ENCODE measurements at places on chromosomes 5 and 9.

GRCh38 chr5:143564417-143564816 lies 160.9 kb upstream of the NR3C1 start:
- DNase-seq: no peak

DNA sequence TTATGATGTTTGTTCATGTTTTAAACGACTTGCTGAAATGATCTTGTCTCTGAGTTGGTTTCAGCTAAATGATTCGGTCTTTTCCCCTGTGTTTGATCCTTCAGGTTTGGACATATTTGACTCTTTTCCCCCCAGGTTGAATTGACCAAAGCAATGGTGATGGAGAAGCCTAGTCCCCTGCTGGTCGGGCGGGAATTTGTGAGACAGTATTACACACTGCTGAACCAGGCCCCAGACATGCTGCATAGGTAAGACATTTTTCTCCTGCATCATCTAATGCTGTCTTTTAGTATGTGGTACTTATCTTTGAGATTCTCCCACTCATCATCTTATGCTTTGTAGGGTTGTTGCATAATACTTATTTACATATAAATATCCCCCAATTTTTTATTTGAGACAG lies 14.7 kb downstream of the G3BP1 start:
- no peak for DNase-seq

- DNase-seq: no peak
Measured at GRCh38 chr9:107438211-107439031, 51.1 kb downstream of the KLF4 start.

DNA sequence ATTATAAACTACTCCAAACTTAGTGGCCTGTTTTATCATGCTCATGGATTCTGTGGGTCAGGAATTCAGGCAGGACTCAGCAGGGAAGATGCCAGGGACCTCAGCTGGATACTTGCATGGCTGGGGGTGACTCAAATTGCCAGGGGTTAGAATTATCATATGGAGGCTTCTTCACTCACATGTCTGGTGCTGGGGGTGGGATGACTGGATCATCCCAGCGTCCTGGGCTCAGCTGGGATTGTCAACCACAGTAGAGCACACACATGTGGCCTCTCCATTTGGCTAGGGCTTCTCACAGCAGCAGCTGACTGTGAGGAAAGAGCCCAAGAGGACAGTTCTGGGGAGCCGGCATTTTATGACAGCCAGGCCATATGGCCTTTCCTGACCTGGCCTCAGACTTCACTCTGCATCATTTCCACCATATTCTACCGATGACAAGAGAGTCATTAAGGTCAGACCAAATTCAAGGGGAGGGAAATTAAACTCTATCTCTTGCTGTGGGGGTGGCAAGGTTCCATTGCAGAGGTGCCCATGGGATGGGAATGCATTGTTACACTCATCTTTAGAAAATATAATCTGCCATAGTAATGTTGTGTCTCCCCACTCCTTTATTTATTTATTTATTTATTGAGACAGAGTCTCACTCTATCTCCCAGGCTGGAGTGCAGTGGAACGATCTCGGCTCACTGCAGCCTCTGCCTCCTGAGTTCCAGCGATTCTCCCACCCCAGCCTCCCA lies 5.2 kb upstream of the GRK6 start:
- DNase-seq: no peak

DNA sequence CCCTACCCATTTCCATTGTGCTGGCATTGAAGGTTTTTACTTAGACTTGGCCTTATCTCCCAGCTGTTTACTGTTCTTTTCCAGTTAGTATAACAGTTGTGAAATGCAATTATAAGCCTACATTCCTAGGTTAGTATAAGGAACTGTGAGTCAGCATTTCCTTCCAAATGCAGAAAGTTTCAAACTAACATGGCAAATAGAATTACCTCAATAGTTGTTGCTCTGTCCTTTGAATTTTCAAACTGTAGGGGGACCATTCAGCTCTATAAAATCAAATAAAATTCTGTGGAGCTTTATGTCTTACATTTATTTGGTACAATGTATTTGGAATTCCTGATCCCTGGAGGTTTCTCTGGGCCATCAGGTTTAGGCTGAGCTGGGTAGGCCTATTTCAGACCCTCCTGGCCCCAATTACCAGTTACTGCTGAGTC lies 47.2 kb downstream of the ARHGEF28 start:
- peak; percentile 68 for DNase-seq

DNA sequence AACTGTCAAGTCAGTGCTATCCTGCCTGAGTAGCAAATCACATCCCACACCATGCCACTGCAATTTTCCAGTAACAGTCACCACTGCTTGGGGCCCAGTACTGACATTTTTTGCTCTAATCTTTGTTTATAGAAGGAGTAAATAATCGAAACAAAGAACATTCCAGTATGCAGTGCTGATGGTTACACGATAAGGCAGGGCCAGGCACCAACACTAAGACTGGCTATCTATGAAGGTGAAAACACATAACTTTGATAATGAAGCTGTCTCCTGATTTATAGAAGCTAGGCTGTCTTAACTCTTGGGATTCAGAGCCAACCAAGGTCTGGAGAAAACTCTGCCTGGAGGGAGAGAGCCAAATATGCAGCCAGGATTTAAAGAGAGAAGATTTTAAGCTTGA lies 365.3 kb downstream of the BNC2 start:
- peak; percentile 47 for DNase-seq

- DNase-seq: no peak
Measured at GRCh38 chr5:132887283-132887682, 13.8 kb downstream of the LEAP2 start.

GRCh38 chr9:91949392-91949945 lies 559 bp downstream of the ROR2 start:
- peak; percentile 26 for DNase-seq

DNA sequence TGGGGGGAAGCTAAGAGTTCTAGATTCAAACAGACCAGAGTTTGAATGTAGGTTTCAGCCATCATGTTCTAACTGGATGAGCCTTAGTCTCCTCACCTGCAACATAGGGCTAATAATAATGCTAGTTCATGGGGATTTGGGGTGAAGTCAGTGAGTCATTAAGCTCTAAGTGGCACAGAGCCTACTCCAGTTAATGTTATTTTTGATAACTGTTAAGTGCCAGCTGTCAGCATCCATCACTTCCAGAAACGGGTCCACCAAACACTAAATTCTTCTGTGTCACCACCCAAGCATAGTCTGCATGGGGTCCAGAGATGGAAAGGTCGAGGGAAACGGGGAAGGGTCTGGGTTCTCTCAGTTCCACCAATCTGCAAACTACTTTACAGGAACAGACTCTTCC lies 1.8 kb upstream of the TSC1 start:
- no peak for DNase-seq

GRCh38 chr5:118293378-118293777 lies 695.0 kb downstream of the DTWD2 start:
- DNase-seq: no peak

GRCh38 chr5:59557572-59557971 lies 336.0 kb downstream of the PDE4D start:
- no peak for DNase-seq

DNA sequence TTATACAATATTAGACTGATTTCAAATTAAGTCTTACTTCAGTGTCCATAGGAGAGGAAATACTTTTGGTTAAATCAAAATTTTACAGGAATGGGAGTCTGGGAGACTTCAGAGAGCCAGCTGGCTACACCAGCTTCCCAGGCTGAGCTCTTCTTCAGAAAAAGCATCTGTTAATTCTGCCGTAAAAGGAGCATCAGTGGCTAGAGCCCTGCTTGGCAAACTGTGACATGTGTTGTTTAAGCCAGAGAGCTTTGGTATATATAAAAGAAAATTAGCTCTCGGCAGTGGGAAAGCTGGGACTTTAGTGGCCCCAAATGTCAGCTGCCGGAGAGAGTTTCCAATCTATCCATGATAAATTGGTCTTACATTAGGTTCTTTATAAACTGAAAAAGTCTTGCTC lies 378.8 kb upstream of the TUSC1 start:
- no peak for DNase-seq

- DNase-seq: no peak
Measured at GRCh38 chr9:133023117-133023890, 7.5 kb upstream of the GTF3C5 start.

DNA sequence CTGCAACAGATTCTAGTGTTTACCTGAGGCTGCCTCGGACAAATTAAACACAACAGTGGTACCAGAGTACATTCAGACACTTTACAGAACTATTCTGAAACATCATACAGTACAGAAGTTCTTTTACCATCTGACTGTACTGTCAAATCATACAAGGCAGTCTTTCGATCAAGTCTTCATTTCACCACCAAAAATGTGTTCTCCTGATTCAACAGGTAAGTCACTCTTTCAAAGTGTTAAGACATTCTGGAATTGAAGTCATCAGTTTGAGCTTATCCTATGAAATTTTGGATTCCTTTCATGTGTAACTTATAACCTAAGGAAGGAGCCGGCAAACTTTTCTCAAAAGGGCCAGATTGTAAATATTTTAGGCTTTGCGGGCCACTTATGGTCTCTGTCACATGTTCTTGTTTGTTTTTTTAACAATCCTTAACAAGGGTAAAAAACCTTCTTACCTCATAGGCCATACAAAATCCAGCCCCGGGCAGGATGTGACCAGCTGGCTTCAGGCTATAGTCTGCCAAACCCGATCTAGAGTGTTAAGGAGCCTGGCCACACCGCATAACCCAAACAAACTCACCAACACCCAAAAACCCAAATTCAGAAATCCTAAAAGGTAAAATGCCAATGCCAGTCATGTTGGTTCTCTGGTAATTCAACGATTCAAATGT lies 151.6 kb downstream of the DENND1A start:
- DNase-seq: no peak

DNA sequence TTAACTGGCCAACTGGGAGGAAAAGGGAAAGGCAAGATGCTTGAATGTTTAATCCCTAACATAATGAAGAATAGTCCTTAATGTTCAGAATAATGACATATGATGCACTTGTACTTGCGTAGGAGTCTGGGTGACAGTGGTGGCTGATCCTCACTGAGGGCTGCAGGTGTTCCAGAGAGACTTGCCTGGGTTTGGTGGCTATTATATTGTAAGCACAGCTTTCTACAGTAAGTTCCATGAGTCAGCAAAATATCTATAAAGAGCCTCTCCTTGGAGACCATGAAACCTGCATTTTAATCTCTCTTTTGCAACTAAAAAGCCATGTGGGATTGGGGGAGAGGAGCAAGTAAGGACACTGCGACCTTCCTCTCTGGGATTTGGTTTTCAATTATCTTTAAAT lies 1.9 kb upstream of the NPR2 start:
- no peak for DNase-seq

DNA sequence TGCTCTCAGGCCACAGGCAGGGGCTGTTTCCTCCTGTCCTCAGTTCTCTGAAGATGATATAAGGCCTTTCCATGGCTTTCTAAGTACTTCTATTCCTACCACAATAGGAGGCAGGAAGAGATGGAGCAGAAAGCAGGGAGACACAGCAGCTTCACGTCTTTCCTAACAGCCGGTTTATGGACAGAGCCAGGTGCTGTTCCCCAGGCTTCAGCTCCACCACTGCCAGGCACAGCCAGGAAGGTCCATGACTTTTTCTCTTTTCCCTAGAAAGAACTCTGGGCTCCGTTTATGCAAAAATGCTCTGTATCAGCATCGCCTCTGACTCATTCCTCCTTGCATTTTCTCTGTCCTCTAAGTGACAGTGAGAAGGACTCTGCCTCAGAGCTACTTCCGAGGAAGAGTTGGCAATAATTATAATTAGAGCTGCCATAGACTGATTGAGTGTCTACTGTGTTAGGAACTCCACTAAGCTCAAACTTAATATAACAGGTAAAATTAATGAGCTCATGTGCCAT lies 478.5 kb downstream of the RASEF start:
- no peak for DNase-seq

GRCh38 chr9:24616863-24617262 lies 71.2 kb upstream of the IZUMO3 start:
- DNase-seq: no peak

- DNase-seq: peak; percentile 70
Measured at GRCh38 chr5:36950586-36951457, 74.3 kb downstream of the NIPBL start.

- no peak for DNase-seq
Measured at GRCh38 chr5:167816354-167816753, 475.1 kb upstream of the WWC1 start.

DNA sequence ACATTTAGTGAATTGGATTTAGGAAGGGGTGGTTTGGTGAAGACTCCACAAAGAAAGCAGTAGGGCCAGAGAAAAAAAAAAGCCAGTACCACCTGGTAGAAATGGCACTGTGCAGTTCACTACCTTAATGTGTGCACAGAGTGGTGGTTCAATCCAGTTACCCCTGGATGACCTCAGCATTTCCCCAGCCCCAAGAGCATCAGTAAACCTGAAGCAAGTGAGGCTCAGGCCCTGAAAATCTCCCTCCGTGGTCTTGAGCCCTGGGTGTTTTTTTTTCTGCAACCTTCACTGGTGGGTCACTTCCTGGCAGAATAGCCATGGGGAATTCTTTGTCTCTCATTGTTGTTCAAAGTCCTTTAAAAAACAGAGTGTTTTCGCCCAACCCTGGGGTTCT lies 202.9 kb downstream of the GADD45G start:
- no peak for DNase-seq

DNA sequence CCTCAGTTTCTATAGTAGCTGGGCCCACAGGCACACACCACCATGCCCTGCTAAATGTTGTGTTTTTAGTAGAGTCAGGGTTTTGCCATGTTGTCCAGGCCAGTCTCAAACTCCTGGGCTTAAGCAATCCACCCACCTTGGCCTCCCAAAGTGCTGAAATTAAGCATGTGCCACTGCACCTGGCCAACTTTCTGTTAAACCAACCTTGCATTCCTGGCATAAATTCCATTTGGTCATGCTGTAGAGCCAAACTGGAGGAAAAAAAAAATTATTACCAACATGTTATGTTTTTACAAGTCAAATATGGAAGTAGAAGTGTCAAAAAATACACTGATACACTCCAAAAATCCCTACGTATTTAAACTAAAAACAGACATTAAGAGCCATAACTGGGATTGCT lies 54.1 kb downstream of the ERMP1 start:
- no peak for DNase-seq

GRCh38 chr9:130770679-130771442 lies 64.2 kb upstream of the ABL1 start:
- peak; percentile 68 for DNase-seq

GRCh38 chr9:127543221-127543620 lies 68.9 kb upstream of the STXBP1 start:
- no peak for DNase-seq

DNA sequence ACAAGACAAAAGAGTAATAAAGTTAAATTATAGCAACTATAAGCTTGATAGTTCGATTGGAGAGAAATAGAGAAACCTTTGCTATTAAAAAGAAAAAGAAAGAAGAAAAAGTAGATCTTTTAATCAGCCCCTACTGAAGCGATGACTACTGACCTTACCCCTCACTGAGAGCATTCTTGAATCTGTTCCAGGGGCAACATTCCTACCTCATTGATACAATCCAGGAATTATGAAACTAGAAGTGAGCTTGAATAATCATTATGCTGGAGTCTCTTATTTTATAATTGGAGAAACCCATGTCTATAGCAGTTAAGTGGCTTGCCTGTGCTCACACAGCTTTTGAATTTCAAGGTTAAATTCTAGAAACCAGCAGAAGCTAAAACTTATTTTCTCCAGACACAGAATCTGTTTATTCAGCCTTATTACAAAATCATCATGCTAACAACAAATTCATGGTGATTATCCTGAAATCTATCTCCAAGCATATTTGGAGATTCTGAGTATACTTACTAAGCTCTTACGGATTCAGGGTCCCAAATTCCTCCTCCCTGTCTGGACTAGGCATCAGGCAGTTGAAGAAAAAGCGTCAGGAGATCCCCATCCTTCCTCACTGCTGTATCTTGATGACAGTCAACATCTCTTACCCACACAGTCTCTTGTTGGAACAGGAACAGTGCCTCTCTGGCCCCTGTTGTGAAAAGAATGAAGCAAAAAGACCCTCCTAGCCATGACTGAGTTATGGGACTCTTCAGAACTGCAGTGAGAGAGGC lies 547.6 kb upstream of the WWC1 start:
- peak; percentile 72 for DNase-seq
